ENCODE measurements at places on chromosomes 1 and 21. TPM values are rescaled to one million over a fixed set of nuclear protein-coding genes. Genes with fewer than 3 reads are reported as not detected.
A peak's percentile ranks its signal among the peaks of the same experiment; 100 is the strongest.

- H3K4me1 ChIP-seq: peaks cover 11% of the 10 kb centered on the region
- H3K36me3 ChIP-seq: peaks cover 3% of the 10 kb centered on the region
- H3K4me3 ChIP-seq: no peak overlapping the region
Measured at GRCh38 chr1:44909901-44910544, 67.0 kb upstream of the PTCH2 start.

DNA sequence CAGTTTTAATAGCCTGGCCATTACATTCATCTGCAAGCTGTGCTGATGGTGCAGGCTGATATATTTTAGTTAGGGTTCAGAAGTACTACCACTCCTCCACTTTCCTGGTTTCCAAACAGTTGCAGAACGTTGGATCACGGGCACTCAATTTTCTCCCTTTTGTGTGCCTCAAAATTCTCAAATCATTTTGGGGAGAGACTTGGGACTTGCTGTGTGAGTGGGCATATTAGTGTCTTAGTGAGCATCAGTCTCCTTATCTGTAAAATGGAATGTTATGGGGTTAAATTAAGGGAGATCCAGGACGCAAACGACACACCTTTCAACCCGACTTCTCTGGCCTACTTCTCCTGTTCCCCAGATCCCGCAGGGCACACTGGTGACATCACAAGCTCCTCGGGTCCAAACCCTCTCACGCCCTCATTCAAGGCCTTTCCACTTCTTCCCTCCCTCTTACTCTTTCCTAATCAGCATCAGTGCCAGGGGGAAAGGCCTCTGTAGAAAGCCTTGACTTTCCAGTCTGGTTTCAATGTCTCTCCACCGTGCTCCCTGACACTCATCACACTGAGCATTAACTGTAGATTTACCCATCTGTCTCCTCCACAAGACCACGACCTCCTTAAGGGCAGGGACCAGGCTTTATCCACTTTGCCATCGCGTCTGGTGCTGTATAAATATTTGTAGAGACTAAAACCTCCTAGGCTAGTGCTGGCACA is 1.2 kb downstream of the PIGP start:
- peaks cover 11% of the 10 kb centered on the region for H3K36me3 ChIP-seq
- H3K27me3 ChIP-seq: no peaks in the 10 kb centered on the region
- H3K27ac ChIP-seq: peak overlapping the region; percentile 100
- peaks cover 29% of the 10 kb centered on the region for H3K4me1 ChIP-seq

DNA sequence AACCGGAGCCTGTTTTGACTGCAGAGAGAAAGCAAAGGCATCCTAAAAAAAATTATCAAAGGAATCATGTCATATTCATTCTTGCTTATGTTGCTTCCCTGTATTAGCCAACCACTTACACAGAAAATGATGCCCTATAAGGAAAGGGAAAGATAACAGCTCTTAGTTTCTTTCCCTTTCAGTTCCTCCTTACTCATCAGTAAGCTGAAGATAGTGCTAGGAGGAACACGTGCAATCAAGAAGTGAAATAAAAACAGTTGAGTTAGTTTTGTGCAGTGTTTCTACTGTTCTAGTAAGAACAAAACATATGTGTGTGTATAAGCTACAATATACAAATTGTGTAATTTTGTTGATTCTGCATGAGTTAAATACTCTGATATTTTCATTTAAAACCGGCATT is 45.3 kb upstream of the MTF2 start:
- no peak overlapping the region for H3K4me3 ChIP-seq
- DNase-seq: no peak
- no peaks in the 10 kb centered on the region for H3K4me1 ChIP-seq
- H3K27ac ChIP-seq: no peak overlapping the region

GRCh38 chr21:44613386-44614155 is 1.7 kb downstream of the KRTAP10-8 start:
- DNase-seq: no peak
- H3K36me3 ChIP-seq: no peaks in the 10 kb centered on the region
- H3K27ac ChIP-seq: no peak overlapping the region
- H3K4me3 ChIP-seq: no peak overlapping the region
- peaks cover 38% of the 10 kb centered on the region for H3K27me3 ChIP-seq

GRCh38 chr1:110462093-110462492 is 11.1 kb downstream of the PROK1 start:
- no peak overlapping the region for H3K27ac ChIP-seq
- H3K4me1 ChIP-seq: no peaks in the 10 kb centered on the region
- no peak overlapping the region for H3K4me3 ChIP-seq
- no peaks in the 10 kb centered on the region for H3K36me3 ChIP-seq
- no peak for DNase-seq

- H3K4me1 ChIP-seq: no peaks in the 10 kb centered on the region
- no peak overlapping the region for H3K27ac ChIP-seq
- no peak overlapping the region for H3K4me3 ChIP-seq
- DNase-seq: no peak
- H3K36me3 ChIP-seq: no peaks in the 10 kb centered on the region
- no peaks in the 10 kb centered on the region for H3K27me3 ChIP-seq
Measured at GRCh38 chr1:245588116-245588639, 433.4 kb downstream of the KIF26B start.

- H3K4me3 ChIP-seq: no peak within 1 kb of the TSS
- DNase-seq: peak; percentile 42
- no peak within 1 kb of the TSS for H3K27ac ChIP-seq
- no peaks in the 10 kb centered on the region for H3K27me3 ChIP-seq
- no peaks in the 10 kb centered on the region for H3K36me3 ChIP-seq
- H3K4me1 ChIP-seq: peaks cover 5% of the 10 kb centered on the region
Measured at GRCh38 chr1:20119347-20119746, at the start of gene PLA2G2D. TSS of gene PLA2G2D (minus strand) at chr1:20119536. CDS start at chr1:20119498, 38 bp downstream.

DNA sequence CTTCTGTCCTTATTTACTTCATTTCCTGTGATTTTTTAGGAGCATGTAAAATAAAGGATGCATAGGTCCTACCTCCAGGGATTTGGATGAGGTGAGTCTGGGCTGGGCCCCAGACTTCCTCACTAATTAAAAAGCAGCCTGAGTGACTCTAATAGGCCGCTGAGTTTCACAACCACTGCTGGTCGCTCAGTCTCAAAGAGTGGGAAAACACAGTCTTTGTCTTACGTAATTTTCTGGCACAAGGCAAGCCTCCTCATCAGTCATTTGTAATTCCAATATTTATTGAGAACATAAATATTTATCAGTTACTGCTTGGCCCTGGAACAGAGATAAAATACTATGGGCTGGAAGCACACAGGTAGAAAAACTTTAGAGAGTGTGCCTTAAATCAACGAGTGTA is 195.4 kb upstream of the RUNX1 start:
- no peak overlapping the region for H3K4me3 ChIP-seq
- no peaks in the 10 kb centered on the region for H3K36me3 ChIP-seq
- H3K27ac ChIP-seq: peak overlapping the region; percentile 13
- peaks cover 7% of the 10 kb centered on the region for H3K4me1 ChIP-seq
- no peaks in the 10 kb centered on the region for H3K27me3 ChIP-seq

DNA sequence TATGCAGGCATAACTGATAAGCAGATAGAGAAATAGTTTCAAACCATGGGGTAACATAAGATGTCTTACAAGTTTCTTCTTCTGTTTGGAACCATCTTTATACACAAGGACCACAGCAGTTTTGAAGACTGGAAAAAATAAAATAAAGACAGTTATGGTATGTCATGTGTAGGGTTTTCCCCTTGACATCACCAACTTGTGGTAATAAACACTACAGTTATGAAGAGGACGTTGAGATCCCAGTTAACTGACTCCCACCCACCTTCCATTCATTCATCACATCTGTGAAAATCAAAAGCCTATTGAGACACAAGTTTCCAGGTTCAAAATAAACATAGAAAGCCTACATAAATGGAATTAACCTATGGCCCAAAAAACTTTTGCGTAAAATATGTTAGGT is 92.5 kb upstream of the KRTAP19-8 start:
- peaks cover 45% of the 10 kb centered on the region for H3K36me3 ChIP-seq
- H3K27ac ChIP-seq: no peak overlapping the region
- no peak for DNase-seq
- no peak overlapping the region for H3K4me3 ChIP-seq
- H3K27me3 ChIP-seq: no peaks in the 10 kb centered on the region
- H3K4me1 ChIP-seq: peaks cover 3% of the 10 kb centered on the region

DNA sequence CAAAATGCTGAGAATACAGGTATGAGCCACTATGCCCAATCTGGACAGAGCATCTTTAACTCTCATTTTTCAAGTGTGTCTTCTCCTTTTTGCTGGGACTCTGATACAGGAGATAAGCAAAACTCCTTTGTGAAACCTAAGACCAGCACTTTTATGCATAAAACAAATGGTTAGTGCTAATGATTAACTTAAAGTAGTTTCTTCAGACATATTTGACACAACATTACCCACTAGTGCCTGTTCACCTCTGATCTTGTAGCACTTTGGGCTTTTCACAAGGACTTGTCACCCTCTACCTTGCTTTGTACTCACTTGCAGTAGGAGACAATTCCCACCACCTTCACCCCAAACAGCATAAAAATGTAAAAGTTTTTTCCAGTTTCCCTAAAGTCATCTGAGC is 216.3 kb downstream of the RGS7 start:
- no peaks in the 10 kb centered on the region for H3K36me3 ChIP-seq
- H3K27ac ChIP-seq: no peak overlapping the region
- H3K27me3 ChIP-seq: no peaks in the 10 kb centered on the region
- no peak overlapping the region for H3K4me3 ChIP-seq
- no peaks in the 10 kb centered on the region for H3K4me1 ChIP-seq
- DNase-seq: no peak

- H3K36me3 ChIP-seq: no peaks in the 10 kb centered on the region
- H3K4me3 ChIP-seq: peak overlapping the region; percentile 98
- no peak for DNase-seq
- H3K27me3 ChIP-seq: no peaks in the 10 kb centered on the region
Measured at GRCh38 chr1:229625071-229625914, 629 bp downstream of the TAF5L start.

The SPRR2E gene
- 314 TPM for total RNA-seq

The INTS7 gene
- total RNA-seq: 22.3 TPM

The ELF3 gene
- total RNA-seq: 10.8 TPM

The LRRC8B gene
- total RNA-seq: 11.6 TPM

The MTF1 gene
- 13.5 TPM for total RNA-seq

The ZZZ3 gene
- total RNA-seq: 56.9 TPM

The ZSCAN20 gene
- 7.0 TPM for total RNA-seq

The GLMP gene
- 35.5 TPM for total RNA-seq

The PMF1 gene
- total RNA-seq: 69.1 TPM

The RNU1-2 gene
- under 0.01 TPM for total RNA-seq

The KRTAP12-2 gene
- total RNA-seq: not detected

Data from suprapubic skin (tissue), 4 donors.